ENCODE measurements at places on chromosomes 13 and 19.

GRCh38 chr13:98405107-98405571 is 171.8 kb downstream of the STK24 start:
- H3K4me1 ChIP-seq: no peaks in the 10 kb centered on the region
- H3K27me3 ChIP-seq: no peaks in the 10 kb centered on the region
- no peak overlapping the region for H3K27ac ChIP-seq
- no peaks in the 10 kb centered on the region for H3K36me3 ChIP-seq
- no peak overlapping the region for H3K4me3 ChIP-seq

DNA sequence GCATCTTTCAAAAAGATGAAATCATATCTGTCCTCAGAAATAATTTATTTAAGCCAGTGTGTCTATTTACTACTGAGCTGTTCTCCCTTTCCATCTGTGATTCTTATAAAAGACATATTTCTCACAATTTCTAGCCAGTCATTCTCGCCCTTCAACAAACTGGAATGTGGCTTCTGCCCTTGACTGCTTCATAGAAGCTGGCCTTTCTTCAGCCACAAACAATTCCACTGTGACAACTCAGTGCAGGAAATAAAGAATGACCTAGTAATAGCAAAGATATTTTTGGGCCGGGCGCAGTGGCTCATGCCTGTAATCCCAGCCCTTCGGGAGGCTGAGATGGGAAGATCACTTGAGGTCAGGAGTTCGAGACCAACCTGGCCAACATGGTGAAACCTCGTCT is 655.5 kb downstream of the PCDH9 start:
- H3K36me3 ChIP-seq: no peaks in the 10 kb centered on the region
- no peak overlapping the region for H3K27ac ChIP-seq
- no peaks in the 10 kb centered on the region for H3K27me3 ChIP-seq
- DNase-seq: no peak

GRCh38 chr13:60663788-60664187 is 266.8 kb downstream of the TDRD3 start:
- no peaks in the 10 kb centered on the region for H3K36me3 ChIP-seq
- H3K27me3 ChIP-seq: peaks cover 36% of the 10 kb centered on the region
- H3K27ac ChIP-seq: no peak overlapping the region
- DNase-seq: no peak

- no peaks in the 10 kb centered on the region for H3K27me3 ChIP-seq
- DNase-seq: no peak
- H3K4me3 ChIP-seq: no peak overlapping the region
- H3K36me3 ChIP-seq: no peaks in the 10 kb centered on the region
These were observed 910.2 kb upstream of the SLC10A2 start for GRCh38 chr13:103976371-103976770.
